Brain (organoid and tissue), 16 donors: ENCODE measurements at places on chromosomes 6 and 20.
A peak's percentile ranks its signal among the peaks of the same experiment; 100 is the strongest.

- DNase-seq = peak; percentile 61
Observed at GRCh38 chr20:1876975-1877608, 18.1 kb upstream of the SIRPA start.

DNA sequence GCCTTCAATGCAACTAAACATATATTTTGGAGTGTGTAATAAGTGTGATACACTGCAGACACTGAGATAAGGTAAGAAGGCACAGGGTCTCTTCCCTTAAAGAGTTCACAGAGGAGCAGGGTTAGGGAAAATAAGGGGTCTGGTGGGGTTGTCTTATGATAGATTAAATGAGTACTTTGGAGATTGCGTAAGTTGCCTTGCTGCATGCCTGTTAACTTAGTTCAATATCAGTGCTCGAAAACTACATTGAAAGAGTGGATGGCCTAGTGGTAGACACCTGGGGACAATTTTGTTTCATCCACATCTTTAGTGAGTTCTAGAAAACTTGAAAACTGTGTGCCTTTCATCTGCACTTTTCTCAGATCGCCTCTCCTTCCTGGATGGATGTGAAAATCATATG lies 123.2 kb upstream of the BTBD3 start:
- no peak for DNase-seq

DNA sequence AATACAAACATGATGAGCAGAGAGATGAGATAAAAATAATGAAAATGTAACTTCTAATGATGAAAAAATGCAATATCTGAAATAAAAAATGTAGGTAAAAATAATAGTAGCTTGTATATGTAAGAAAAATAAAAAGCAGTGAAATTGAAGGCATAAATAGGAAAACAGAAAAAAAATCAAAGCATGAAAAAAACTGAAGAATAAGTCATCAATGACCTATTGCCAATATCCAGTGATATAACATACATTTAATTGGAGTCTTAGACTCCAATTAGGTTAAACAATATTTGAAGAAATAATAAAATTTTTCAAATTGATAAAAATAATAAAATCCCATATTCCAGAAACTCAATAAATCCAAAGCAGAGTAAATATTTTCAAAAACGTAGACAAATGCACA lies 114.0 kb upstream of the HDGFL1 start:
- no peak for DNase-seq

- no peak for DNase-seq
Observed at GRCh38 chr6:1595271-1596087, 14.2 kb upstream of the FOXC1 start.

DNA sequence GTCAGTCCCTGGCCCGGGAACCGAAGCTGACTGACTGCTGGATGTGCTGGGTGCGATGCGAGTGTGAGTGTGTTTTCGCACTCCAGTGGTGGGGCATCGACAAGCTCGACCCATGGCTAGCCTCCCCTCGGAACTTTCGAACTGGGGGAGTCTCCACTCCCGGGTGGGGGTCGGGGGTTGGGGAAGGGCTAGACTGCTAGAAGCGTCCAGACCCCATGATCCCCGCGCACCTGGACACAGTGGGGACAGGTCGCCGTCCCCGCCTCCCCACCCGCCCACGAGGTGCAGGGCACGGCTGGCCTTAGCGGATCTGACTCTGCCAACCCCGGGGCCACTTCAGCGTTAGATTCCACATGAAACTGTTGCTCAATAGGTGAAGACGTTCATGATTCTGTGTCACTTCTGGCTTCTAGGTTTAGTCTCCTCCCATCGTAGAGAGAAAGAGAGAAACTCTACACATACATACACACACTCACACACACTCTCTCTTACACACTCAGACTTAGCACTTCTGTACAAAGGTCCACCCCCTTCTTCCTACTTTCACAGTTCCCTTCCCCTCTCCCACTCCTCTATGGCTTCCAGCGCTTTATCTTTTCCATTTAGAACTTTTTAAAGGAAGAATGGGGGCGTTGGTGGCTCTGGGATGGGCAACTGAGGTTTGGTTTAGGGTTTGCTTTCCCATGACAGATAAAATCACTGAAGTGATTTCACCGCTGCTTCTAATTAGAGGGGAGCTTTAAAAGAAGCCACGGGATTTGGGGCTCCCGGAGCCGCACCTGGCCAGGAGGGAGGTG lies 5.1 kb upstream of the TFAP2A start:
- no peak for DNase-seq

DNA sequence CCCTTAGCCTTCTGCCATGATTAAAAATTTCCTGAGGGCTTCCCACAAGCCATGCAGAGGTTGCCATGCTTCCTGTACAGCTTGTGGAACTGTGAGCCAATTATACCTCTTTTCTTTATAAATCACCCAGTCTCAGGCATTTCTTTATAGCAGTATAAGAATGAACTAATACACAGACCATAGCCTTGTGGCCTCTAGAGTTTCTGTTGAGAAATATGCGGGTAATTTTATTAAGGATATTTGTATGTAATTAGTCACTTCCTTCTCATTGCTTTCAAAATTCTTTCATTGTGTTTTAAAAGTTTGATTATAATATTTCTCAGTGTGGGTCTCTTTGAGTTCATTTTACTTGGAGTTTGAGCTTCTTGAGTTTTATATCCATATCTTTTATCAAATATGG lies 484.9 kb downstream of the COL12A1 start:
- no peak for DNase-seq

- no peak for DNase-seq
Observed at GRCh38 chr6:30042914-30043313, 18.2 kb upstream of the POLR1H start.
